ENCODE measurements at places on chromosomes 5 and 9. TPM values are rescaled to one million over a fixed set of nuclear protein-coding genes. Genes with fewer than 3 reads are reported as not detected.

The PLPP7 gene
- 11.0 TPM for total RNA-seq

The COMMD10 gene
- 26.5 TPM for total RNA-seq

The SGTB gene
- total RNA-seq, result 5.5 TPM

The JAKMIP2 gene
- 0.45 TPM for total RNA-seq

The SLC35D2 gene
- total RNA-seq, result 23.0 TPM

The WNT8A gene
- not detected for total RNA-seq

The CNOT8 gene
- total RNA-seq, result 40.6 TPM

The F2RL1 gene
- total RNA-seq, result 1.4 TPM

The SMARCA2 gene
- 237 TPM for total RNA-seq

The ZNF782 gene
- 12.4 TPM for total RNA-seq

The RASEF gene
- 0.08 TPM for total RNA-seq

The CLTB gene
- total RNA-seq, result 138 TPM

The FBP1 gene
- 2.9 TPM for total RNA-seq
